Right ventricle myocardium inferior (tissue), 1 donor: ENCODE measurements at places on chromosomes 3 and 15.

GRCh38 chr3:69821133-69821532 is 81.9 kb downstream of the MITF start:
- no peak for DNase-seq

GRCh38 chr3:135495891-135496290 is 469.6 kb upstream of the PPP2R3A start:
- DNase-seq: no peak

- no peak for DNase-seq
Observed at GRCh38 chr3:189249987-189250386, 78.2 kb downstream of the TPRG1 start.

DNA sequence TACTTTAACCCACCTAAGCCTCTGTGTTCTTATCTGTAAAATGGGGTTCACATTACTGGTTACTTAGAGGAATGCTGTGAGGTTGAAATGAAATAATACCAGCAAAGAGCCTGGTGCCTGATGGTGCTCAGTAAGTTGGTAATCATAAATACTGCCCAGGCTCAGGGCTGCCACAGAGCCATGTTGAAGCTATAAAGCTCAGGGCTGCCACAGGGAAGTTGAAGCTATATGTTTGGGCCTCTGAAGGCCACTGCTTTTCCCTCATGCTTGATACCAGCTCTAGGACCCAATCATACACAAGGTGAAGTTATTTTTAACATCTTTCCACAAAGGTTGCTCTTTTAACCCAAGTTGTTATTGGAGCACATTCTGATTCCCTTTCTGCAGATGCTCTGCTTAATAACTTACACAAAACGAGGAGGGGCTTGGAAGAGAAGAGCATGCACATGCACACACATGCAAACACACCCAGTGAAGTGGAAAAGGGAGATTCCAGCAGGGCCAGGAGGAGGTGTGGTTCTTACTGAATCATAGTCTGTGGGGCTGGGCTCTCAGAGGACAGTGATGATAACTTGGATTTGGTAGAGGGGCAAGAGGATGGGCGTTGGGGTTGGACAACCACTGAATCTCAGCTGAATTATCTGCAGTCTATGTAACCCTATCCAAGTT is 17.4 kb downstream of the PARP14 start:
- no peak for DNase-seq

GRCh38 chr3:10253731-10254130 is 5.5 kb downstream of the TATDN2 start:
- DNase-seq: no peak

DNA sequence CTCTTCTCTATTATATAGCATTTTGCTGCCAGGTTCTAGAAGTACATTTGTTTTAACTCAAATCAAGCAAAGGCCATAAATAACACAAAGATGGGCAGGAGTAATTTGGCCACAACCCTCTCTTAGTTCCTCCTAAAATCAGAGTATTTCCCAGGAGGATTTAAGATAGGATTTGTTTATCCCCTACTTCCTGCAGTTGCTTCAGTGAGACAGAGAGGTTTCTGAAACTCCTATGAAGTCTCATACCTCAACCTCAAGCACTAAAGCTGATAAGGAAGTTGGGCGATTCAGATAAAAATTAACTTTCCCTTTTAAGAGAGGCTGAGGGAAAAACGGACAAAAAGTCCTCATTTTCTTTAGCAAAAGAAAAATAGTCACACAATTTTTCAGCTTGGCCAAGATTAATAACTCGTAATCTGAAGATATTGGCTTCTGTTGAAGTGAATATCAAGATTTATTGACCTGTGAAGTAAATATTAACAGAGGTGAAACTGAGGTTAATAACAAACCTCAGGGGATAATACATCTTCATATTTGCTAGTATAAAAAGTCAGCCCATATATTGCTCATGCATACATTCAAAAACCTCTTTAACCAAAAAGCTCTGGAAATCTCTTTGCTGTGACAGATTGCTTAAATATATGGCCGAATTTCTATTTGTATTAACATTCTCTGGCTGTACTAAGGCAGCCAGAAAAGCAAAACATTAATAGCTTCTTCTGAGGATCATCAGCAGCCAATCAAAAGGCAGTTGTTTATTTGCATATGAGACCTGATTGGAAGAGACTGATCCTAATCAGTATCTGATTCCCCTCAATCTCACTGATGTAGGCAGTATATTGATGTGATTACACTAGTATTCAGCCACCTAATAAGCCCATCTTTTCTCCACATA is 90.6 kb upstream of the GADL1 start:
- DNase-seq: no peak

DNA sequence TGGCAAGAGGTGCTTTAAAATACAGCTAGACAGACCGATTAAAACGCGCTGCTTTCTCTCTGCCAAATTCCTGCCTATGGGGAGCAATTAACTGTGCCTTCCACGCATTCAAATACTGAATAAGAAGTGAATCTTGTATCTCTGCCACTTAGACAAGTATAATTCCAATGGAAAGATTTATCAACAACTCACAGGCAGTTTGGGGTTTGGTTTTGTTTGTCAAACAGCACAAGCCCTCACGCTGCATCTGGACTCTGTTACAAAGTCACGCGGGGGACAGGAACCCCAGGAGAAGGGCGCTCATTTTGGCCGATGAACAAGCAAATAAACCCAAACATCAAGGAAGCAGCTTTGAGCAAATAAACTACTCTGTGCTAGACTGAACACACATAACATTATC is 61.8 kb upstream of the TMCO5A start:
- DNase-seq: no peak

DNA sequence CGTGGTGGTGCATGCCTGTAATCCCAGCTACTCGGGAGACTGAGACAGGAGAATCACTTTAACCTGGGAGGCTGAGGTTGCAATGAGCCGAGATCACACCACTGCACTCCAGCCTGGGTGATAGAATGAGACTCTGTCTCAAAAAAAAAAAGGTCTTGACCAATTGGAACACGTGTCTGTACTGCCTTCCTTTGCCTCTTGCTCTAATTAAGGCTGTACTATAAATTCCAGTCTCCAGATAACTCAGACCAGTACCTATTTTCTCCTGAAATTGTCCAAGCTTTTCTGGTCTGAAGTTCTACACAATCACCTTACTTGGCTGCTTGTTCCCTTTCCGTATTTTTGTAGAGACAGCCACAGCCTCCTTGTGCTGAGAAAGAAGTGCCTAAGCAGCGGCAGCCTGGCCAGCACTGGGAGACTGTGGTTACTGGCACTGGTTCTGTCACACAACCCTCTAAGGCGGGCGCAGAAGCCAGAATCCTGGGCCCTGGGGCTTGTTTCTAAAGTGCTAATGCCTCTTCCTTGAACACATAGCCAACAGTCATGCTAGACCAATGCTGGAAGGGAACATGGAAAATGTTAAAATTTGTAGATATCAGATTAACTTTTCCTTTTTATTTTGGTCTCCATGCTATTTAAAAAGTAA is 6.2 kb upstream of the CEP70 start:
- no peak for DNase-seq

DNA sequence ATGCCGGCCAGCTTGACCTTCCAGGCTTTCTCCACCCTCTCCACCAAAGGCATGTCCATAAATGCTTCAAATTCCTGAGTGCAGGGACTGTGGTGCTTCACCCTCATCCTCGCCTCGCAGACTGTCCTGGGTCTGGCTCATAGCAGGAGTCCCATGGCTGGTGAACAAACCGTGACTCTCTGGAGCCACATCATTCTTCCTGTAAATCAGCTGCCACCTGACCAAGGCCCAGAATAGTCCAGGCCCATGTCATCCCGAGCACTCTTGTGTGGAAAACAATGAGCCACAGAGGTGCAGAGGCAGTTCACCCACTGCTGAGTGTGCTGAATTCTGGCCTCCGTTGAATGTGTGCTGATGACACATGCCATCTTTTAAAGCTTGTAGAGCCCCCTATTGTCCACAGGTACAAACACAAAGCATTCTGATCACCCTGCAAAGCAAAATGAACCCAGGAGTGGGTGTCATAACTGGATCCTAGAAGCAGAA is 68.6 kb downstream of the ABHD5 start:
- no peak for DNase-seq

DNA sequence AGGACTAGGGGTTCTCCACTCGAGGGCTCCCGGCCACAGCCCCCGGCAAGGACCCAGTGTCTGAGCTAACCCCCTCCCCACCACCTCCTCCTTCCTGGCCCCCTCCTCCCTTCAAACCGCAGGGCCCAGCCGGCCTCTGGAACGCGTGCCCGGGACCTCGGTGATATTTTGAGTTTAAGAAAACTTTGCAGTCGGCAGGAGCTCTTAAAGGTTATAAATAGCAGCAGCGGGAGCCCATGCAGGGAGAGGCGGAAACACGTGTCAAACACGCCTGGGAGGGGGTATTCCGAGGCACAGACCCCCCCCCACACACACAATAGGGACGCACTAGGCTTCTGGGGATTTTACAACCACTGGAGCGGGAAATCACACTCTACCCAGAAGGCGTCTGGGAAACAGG is 3.1 kb upstream of the PTH1R start:
- DNase-seq: no peak

DNA sequence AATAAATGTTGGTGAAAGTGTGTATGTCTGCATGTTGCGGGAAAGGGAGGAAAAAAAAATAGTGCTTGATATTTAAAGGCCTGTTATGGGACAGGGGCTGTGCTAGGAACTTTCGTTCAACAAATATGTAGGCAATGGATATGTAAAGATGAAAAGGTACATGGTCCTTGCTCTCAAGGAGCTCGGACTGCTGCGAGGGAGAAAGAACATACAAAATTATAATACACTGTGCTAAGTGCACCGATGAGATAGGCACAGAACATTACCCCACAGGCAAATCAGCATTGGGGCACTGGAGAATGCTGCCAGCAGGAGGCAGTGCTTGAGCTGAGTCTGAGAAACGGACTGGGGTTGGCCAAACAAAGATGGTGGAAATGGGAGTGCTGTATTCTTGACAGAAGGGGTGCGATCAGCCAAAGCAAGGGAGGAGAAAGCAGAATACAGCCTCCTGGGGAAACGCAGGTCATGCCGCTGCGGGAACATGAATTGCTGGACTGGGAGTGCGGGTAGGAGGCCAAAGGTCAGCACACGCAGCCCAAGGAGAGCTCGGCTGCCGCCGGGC is 649 bp downstream of the C15orf40 start:
- DNase-seq: peak; percentile 69

DNA sequence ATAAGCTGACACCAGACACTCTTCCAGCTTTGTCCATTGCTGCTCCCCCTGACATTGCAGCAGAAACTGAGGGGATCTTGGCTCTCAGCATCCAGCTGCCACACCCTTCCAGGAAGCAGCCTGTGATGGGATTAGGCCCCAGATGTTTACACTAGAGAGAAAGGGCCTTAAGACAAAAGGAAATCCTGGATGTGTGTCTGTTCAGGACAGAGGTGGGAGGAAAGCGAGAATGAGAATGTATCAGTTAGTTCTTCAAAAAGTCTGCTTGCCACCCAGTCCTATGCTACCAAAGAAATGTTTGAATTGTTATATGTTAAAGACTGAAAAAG is 58.8 kb downstream of the HES1 start:
- no peak for DNase-seq
